ENCODE measurements at places on chromosomes 1 and 21.

- DNase-seq = no peak
These were observed 56.8 kb downstream of the PLD5 start for GRCh38 chr1:242467556-242468145.

- no peak for DNase-seq
These were observed 23.2 kb downstream of the NUAK2 start for GRCh38 chr1:205298191-205298994.

GRCh38 chr1:112368198-112368597 is 27.8 kb upstream of the CTTNBP2NL start:
- DNase-seq = no peak

DNA sequence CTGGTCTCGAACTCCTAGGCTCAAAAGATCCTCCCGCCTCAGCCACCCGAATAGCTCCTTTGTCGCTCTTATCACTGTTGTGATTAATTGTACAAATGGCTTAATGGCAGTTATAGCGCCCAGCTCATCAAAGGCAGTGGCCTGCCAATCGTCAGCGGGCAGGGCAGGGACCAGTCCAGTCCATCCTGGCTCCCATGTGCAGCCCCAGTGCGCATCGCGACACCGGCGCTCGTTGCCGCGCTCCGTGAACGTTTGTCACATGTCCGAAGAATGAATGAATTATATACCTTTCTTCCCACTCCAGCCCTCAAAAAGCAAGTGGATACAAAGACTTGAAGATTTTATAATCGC is 18.4 kb downstream of the MTX1 start:
- peak; percentile 26 for DNase-seq

- DNase-seq = no peak
These were observed 27.3 kb upstream of the MAGOH start for GRCh38 chr1:53265581-53265980.

- no peak for DNase-seq
These were observed 6.3 kb upstream of the GPR25 start for GRCh38 chr1:200866521-200866920.

DNA sequence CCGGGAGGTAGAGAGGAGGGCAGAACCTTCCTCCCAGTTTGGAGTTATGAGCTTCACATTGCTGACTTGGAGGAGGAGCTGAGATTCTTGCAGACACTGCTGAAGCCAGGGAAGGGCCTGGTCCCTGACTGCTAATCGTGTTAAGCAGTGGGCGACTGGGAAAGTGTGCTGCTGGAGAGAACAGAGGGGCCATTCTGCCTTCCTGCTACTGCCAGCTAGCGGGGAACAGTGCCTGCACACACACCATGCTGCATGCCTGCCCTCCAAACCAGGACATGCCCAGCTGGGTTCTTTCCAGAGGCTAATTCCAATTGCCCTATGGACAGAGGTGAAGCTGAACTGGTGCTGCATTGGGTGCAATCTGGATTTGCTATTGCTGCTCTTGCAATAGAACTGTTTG is 281.4 kb downstream of the AJAP1 start:
- DNase-seq = no peak

- no peak for DNase-seq
These were observed 1.5 kb downstream of the IVNS1ABP start for GRCh38 chr1:185315445-185316071.

- DNase-seq = no peak
These were observed 20.2 kb upstream of the ETS2 start for GRCh38 chr21:38785483-38785882.

DNA sequence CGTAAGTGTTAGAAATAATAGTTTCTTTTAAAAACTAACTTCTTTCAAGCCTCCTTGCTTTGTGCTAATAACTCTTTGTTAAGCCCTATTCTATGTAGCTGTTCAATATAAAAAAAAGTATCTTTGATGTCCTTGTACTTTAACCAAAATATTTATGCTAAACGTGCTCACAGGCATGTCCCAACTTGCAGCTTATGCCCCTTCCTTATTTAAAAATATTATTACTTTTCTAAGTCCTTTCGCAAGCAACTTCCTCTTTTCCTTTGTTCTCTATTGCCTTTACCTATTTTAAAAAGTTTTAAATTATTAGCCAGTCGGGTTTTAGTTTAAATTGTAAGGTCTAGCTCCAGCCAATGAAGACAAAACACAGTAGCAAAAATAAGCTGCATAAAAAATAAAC is 43.4 kb upstream of the NBPF3 start:
- DNase-seq = no peak

DNA sequence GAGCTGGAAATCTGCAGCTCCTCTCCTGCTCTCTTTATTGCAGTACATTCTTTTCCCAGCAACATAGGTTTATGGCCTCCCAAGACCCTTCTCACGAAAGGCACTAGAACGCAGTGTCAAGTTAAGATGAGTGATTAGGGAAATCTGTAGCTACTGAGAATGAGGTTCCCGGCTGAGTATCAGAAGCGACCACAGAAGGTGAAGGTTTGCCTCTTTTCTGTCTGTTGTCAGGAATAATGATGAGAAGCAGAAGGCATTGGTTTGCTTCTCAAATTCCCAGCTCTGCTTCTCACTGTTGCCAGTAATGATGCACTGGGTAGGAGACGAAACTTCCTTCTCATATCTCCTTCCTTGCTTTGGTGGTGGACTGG is 128.4 kb downstream of the NTMT2 start:
- no peak for DNase-seq

GRCh38 chr1:224198572-224198971 is 15.5 kb downstream of the DEGS1 start:
- DNase-seq = no peak

- no peak for DNase-seq
These were observed 17.4 kb downstream of the CYYR1 start for GRCh38 chr21:26555540-26556146.

DNA sequence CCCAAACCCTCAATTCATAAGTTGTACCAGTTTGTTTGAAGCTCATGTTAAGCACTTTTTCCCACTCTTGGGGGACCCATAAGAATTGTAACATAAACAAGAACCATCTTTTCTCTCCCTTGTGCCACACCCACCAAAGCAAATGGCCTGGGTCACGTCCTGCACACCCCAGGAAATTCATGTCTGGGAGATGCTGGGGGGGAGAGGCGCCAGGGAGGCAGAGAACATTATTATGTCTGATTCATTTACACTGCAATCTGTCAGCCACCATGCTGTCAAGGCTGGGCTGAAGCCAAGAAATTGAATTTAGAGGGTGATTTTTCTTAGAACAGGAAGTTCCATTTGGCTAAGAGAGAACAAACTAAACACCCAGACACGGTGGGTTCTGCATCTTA is 37.2 kb upstream of the IPO9 start:
- DNase-seq = no peak

DNA sequence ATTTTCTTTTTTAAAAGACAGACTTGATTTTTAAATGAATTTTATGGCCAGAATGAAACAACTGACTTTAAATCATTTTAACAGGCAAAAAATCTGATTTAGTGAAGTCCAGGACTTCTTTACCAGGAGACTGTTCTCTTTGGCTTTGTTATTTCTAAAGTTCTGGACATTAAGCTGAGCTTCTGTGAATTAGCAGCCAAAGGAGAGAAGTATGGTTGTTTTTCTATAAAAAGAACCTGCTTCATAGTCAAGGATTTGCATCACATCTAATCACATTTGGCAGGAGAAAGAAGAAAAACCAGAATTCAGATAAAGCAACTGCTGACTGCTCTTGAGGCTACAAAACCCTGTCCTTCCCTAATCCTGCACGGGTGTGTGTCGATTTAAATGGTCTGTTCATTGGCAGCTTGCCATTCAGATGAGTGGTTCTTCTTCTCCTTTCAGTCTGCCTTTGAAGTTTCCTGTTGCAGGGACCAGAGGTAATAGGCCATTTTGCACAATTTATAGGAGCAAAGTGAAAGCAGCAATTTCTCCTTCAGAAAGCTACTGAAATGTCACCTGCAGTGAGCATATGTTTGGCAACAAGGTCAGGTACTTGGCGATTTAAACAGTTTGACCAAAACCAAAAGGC is 215.4 kb downstream of the OLFM3 start:
- no peak for DNase-seq

DNA sequence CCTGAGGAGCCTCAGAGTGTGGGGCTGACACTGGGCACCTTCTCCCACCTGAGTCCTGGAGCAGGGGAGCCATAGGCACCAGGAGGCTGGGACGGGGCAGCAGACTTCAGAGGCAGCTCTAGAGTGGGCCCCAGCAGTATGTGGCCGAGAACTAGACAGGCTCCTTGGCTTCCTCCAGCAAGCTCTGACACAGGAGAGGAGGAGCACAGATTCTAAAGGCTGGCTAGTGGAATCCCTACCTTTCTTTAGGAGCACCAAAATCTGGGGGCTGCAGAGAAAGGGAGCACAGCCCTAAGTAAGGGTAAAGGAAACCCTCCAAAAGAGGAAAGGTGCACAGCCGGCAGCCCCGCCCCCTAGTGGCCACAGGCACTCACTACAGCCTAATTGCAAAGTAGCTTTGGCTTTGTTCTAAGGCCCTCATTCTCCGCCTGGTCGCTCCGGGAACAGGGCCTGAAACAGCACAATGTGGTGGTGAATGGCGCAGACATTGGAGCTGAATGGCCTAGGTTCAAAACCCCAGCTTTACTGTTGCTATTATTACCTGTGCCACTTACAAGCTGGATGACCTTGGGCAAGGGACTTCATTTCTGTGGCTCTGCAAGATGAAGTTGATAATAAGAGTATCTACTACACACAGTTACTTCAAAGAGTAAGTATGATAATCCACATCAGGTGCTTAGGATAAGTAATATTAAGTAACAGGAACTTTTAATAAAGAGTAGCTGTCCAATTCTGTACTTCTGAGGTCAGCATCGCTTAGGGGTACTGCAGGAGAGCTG is 8.8 kb upstream of the GUCA2A start:
- DNase-seq = peak; percentile 60

DNA sequence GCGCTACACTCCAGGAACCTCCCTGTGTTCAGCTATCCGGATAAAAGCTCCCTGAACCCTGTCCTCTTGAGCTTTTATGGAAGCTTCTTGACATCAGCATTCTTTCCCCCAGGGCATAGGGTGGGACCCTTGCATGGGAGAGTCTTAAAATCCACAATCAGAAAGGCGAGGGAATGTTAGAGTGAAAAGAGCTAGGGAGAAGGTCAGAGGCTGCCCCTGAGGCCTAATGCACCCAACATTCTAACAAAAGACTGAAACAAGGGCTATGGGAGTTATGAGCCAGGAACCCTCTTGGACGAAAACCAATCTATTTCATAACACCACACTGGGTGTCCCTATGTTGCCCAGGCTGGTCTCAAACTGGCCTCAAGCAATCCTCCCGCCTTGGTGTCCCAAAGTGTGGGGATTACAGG is 36.7 kb downstream of the NEK2 start:
- no peak for DNase-seq

GRCh38 chr1:247407180-247407616 is 8.8 kb upstream of the NLRP3 start:
- DNase-seq = peak; percentile 42

GRCh38 chr1:232305050-232305449 is 324.9 kb downstream of the SIPA1L2 start:
- DNase-seq = no peak

DNA sequence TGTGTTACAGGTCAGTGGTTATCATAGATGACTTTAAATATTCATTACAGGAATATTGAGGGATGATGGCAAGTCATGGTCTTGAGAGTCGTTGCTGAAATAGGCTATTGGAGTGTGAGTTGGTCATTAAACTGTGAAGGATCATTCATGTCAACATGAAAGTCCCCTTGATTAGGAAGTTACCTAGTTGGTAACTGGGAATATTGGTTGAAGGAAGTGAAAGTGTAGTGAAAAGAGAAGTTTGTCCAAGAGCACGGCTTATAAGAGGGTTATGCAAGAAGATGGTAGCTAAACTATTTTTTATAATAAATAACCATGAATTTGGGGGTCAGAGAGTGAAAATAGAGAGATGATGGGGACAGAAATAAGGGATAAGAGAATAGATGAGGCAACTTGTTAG is 16.9 kb downstream of the CRB1 start:
- DNase-seq = no peak

DNA sequence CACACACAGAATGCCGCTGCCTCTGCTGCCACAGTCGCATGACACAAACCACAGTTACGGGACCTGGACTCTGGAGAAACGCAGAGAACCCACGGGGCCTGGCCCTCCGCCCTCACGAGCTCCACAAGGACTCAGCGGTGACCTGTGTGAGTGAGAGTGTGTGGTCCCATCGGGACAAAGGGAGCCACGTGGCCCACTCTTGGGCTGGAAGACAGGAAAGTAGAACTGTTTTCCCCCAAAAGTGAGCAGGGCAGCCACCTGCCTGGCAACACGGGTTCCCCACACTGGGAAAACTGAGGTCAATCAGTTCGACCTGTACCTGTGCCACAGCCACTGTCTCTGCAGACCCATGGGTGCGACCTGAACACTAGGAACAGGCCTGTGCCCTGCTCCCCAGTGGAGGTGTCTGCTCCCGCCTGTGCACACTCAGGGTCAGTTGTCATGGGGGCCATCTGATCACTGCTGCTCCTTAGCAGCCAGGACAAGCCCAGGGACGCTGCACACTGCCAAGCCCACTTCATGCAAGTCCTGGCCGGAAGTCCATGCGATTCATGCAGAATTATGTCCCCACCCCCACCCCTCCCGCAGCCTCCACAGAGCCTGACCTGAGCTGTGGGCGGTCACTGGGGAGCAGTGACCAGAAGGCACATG is 54.4 kb upstream of the ADARB1 start:
- DNase-seq = no peak

- no peak for DNase-seq
These were observed 106.5 kb downstream of the RGS7 start for GRCh38 chr1:241250465-241250864.

- no peak for DNase-seq
These were observed 49.4 kb upstream of the RGS7 start for GRCh38 chr1:241406421-241406820.

GRCh38 chr21:34999397-34999941 is 49.6 kb downstream of the RUNX1 start:
- DNase-seq = no peak

DNA sequence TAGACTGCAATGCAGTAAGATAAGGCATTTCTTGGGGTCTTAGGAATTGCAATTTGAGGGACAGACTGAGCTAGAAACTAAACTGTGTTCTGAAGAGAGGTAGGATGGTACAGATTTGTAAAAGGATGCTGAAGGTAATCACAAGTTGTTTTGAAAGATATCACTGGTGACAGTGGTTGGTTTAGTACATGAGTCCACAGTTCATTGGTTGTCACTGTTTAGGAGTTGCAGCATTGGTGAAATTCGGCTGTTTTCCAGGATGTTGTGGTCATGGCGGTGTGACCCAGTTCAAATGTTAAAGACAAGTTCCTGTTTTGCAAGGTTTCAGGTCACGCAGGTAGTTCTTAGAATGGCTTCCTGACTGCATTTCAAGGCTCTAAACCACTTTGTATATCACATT is 292.8 kb upstream of the B3GALT2 start:
- peak; percentile 24 for DNase-seq

DNA sequence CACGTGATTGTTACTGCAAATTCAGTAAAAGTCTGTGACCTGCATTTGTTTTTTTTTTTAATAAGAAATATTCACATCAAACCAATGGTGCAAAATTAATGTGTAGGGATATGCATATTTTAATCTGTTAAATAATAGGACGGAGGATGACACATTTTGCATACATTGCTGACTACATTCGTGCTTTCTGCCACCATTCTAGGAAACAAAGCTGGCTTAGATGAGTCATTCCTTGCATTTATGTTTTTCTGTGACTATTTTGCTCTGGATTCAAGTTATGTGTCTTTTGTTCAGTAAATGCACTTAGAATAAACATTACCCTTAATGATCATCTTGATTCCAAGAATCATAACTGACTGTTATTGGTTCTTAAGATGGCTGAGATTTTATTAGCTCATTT is 23.9 kb upstream of the CYYR1 start:
- no peak for DNase-seq

All from stimulated activated CD8-positive, alpha-beta memory T cell treated with anti-CD3 and anti-CD28 coated beads, Interleukin-4, amount 100 ng/mL, for 4 hours (primary cell).